ENCODE measurements at places on chromosomes 2 and 18.

DNA sequence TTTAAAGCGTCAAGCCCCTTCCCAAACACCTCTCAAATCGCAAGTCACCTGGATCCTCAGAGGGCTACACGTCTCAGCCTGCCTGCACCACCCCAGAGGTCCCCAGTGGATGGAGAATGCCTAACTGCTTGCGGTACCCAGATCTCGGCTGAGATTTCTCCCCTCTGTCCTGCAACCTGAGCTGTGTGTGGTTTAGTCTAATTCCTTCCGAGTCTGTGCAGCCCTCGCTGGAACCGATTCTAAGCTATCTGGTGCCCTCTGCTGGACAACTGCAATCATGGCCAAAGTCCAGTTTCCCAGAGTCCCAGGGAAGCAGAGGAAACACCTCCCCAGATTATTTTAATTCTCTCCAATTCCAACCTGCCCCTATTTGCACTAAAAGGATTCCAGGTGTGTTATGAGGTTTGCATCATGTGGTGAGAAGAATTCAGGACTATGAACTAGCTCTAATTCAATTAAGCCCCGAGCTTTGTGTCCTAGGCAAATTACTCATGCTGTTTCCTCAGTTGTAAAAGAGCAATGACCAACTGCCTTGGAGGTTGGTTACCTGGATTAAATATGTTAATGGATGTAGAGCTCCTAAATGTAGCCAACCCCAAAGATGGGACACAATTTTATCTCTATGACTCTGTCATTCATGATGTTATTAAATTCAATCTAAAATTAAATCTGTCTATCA, 276.1 kb upstream of the NCKAP5 start:
- peak; percentile 25 for DNase-seq

GRCh38 chr2:239329972-239330572, 70.7 kb downstream of the HDAC4 start:
- no peak for DNase-seq

DNA sequence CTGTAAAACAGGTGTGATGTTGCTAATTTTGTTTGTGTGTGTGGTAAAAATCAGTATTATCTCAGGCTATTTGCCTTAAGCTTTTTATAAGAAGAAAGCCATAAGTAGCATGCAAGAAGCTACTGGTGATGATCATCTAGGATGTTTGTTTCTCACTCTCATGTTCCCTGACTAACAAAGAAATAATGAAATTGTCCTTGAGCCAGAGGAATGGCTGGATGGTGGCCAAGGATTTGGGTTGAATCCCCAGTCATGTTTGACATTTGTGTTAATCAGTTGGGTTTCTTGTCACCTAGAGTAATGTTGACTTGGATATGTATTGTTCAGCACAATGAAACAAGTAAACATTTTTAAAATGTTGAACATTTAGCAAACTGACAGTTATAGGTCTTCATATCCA, 496.8 kb upstream of the ZEB2 start:
- DNase-seq: no peak

GRCh38 chr2:128396500-128396891, 77.8 kb upstream of the HS6ST1 start:
- no peak for DNase-seq

GRCh38 chr2:197878792-197879191, 74.4 kb downstream of the PLCL1 start:
- DNase-seq: no peak

DNA sequence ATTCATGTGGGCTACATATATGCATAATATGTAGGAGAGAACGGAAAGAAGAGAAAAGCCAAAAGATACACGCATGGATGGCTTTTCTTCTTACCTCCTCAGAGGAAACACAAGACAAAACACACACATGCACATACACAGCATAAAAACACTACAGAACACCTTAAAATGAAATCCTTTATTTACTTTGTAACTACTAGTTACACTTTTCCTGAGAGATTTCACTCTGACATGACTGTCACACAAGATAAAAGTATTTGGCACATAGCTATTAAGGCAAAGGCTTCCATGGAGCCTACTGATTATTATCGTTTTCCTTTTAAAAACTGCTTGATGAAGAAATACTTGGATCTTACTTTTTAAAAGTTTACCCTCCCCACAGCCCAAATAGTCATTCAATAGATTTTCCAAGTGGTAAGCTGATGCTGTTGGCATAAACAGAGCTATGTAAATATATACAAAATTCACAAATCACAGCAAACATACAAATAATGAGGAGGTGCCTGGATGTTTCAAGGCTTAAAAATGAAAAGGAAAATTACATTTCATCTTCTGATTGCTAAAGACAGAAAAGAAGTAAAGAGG, 8.6 kb downstream of the ZEB2 start:
- DNase-seq: no peak

DNA sequence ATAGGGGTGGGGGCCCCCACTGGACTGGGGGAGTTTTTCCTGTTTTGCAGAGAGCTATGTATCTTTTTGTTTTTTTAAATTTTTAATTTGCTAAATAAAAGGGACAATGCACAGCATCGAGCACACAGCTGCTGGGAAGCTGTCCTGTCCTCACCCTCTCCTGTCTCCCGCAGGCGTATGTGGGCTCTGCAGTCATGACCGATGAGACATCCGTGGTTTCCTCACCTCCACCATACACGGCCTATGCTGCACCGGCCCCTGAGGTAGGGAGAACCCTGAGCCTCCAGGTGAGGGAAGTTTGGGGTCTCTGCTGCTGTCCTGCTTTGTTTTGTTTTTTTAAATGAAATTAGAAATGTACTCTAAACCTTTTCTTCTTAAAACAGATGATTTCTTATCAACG, 27.6 kb downstream of the PLEKHB2 start:
- no peak for DNase-seq

- no peak for DNase-seq
Measured at GRCh38 chr2:106115665-106116064, 78.4 kb downstream of the UXS1 start.

DNA sequence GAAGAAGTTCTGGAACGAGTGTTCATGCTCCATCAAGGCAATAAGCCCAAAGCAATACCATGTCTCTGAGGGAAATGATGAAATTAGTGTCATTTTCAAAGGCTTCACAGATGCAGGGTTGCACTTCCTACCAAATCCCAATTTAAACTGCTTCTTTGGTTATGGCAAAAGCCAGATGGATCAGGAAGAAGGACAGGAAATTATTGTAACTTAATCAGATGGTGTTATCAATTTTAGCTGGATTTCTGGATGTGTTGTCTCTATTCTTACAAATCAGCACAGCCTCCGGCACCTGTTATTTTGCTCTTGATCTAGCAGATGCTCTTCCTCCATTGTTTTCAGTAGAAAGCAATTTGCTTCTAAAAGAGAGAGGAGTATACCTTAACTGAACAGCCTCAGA, 693.4 kb downstream of the SOCS6 start:
- no peak for DNase-seq

All from activated T-helper 1 cell treated with Interleukin-2 at 50 U/mL for 16 hours (primary cell).